PC-3 (cell line): ENCODE measurements at places on chromosomes 11 and 22.
A peak's percentile ranks its signal among the peaks of the same experiment; 100 is the strongest.

GRCh38 chr11:86637988-86638387, 34.4 kb downstream of the ME3 start:
- H3K27me3 ChIP-seq, result no peaks in the 10 kb centered on the region
- H3K4me3 ChIP-seq, result 0 out of 2 replicates have a peak overlapping the region, but pooled peaks have one; percentile 22
- H3K36me3 ChIP-seq, result peaks cover 3% of the 10 kb centered on the region; the same call in 1 of the 2 replicates
- no peak for DNase-seq
- peak overlapping the region; percentile 95 for H3K27ac ChIP-seq

DNA sequence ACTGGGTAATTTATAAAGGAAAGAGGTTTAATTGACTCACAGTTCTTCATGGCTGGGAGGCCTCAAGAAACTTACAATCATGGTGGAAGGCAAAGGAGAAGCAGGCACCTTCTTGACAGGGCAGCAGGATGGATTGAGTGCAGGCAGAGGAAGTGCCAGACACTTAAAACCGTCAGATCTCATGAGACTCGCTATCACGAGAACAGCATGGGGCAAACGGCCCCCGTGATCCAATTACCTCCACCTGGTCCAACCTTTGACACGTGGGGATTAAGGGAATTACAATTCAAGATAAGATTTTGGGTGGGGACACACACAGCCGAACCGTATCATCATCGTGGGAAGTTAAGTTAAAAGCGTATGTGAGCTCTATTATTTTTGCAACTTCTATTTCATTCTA, 71.4 kb upstream of the SYN3 start:
- no peak for DNase-seq
- H3K27me3 ChIP-seq, result no peaks in the 10 kb centered on the region
- no peak overlapping the region for H3K27ac ChIP-seq

GRCh38 chr22:28791841-28792490, 8.4 kb downstream of the XBP1 start:
- H3K4me3 ChIP-seq, result no peak overlapping the region
- H3K36me3 ChIP-seq, result peaks cover 33% of the 10 kb centered on the region
- no peak overlapping the region for H3K27ac ChIP-seq
- H3K4me1 ChIP-seq, result no peaks in the 10 kb centered on the region

DNA sequence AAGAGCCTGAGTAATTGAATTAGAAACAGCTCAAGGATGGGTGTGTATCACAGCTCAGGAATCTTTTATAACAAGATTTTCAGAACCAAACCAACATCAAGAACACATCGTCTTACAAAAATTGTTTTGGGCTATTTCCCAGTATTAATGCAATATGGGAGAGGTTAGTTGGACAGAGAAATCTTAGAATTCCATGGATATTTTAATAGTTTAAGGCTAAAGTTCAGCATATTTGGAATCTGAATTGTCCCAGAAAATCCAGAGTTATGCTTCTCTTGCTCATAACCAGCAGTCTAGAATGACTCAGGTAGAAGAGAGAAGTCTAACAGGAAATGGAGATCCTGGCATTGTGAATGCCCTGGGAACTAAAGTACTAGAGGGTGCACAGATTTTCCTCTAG, 74.6 kb downstream of the ADM start:
- H3K4me1 ChIP-seq, result peaks cover 44% of the 10 kb centered on the region
- H3K27me3 ChIP-seq, result no peaks in the 10 kb centered on the region
- DNase-seq, result peak; percentile 57
- H3K27ac ChIP-seq, result peak overlapping the region; percentile 62

GRCh38 chr22:24329453-24329852, 58.8 kb downstream of the SPECC1L start:
- no peak overlapping the region for H3K27ac ChIP-seq
- no peak overlapping the region for H3K4me3 ChIP-seq
- H3K4me1 ChIP-seq, result peaks cover 6% of the 10 kb centered on the region
- no peaks in the 10 kb centered on the region for H3K27me3 ChIP-seq
- H3K36me3 ChIP-seq, result peaks cover 25% of the 10 kb centered on the region
- DNase-seq, result no peak

DNA sequence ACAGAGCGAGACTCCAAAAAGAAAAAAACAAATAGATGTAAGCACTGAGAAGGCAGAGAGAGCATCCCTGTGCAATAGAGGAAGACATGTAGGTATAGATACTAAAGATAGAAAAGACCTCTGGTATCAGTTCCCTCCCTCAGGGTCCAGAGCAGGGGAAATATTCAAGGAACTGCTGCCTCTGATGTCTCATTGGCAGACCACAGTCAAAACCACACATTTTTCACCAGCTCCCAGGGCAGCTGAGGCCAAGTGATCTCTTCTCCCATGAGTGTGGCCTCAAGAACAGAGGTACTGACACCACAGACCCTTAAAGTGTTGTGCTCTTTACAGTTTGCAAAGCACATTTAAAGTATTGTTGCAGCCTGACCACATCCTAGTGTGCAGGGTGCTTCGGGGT, 288.5 kb downstream of the NTM start:
- H3K27ac ChIP-seq, result no peak overlapping the region
- no peak for DNase-seq
- no peaks in the 10 kb centered on the region for H3K4me1 ChIP-seq
